ENCODE measurements at places on chromosomes 2 and 18. TPM values are rescaled to one million over a fixed set of nuclear protein-coding genes. Genes with fewer than 3 reads are reported as not detected.

The MAP3K19 gene
- polyA plus RNA-seq, result 3.9 TPM

The CACNB4 gene
- 9.4 TPM for polyA plus RNA-seq

The LRRTM4 gene
- 2.7 TPM for polyA plus RNA-seq

The GCG gene
- not detected for polyA plus RNA-seq

The ST8SIA3 gene
- 0.18 TPM for polyA plus RNA-seq

The FIGN gene
- 8.0 TPM for polyA plus RNA-seq

The DHRS9 gene
- 0.41 TPM for polyA plus RNA-seq

The LHCGR gene
- polyA plus RNA-seq, result 0.19 TPM

The C2orf81 gene
- 4.9 TPM for polyA plus RNA-seq

The FARSB gene
- 22.9 TPM for polyA plus RNA-seq

The DNAJC5G gene
- 0.41 TPM for polyA plus RNA-seq

The COL3A1 gene
- 1,070 TPM for polyA plus RNA-seq

The FAM110C gene
- polyA plus RNA-seq, result 4.1 TPM

The SLC38A11 gene
- 1.8 TPM for polyA plus RNA-seq
